ENCODE measurements at places on chromosomes 6 and 20.

DNA sequence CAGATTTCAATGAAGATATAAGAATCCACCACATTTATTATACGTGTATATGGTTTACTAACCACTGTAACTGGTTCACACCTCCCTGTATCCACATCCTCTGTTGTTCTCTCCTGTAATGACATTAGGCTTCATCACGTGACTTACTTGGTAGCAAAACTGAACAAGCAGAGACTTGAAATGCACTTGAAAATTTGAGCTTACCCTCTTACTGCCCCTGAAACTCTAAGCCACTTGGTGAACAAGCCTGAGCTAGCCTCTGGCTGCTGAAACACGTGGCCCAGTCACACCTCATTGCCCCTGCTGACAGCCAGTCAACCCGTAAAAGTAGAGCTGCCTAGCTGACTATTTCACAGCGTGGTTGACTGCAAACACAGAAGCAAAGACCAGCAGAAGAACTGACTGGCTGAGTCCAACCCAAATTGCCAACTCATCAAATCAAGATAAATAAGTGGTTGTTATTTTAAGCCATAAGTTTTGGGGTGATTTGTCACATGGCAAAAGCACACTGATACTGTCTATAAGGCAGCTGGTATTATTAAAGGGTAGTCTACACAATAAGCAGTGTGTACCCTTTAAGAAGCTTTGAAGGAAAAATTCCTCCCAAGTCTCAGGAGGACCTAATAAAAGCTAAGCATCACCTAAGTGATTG, 109.0 kb downstream of the RALGAPA2 start:
- peak; percentile 4 for DNase-seq

GRCh38 chr6:96814625-96815024, 22.7 kb downstream of the GPR63 start:
- DNase-seq, result no peak

- peak; percentile 50 for DNase-seq
These were observed 148.9 kb downstream of the CEBPB start for GRCh38 chr20:50339466-50339901.

DNA sequence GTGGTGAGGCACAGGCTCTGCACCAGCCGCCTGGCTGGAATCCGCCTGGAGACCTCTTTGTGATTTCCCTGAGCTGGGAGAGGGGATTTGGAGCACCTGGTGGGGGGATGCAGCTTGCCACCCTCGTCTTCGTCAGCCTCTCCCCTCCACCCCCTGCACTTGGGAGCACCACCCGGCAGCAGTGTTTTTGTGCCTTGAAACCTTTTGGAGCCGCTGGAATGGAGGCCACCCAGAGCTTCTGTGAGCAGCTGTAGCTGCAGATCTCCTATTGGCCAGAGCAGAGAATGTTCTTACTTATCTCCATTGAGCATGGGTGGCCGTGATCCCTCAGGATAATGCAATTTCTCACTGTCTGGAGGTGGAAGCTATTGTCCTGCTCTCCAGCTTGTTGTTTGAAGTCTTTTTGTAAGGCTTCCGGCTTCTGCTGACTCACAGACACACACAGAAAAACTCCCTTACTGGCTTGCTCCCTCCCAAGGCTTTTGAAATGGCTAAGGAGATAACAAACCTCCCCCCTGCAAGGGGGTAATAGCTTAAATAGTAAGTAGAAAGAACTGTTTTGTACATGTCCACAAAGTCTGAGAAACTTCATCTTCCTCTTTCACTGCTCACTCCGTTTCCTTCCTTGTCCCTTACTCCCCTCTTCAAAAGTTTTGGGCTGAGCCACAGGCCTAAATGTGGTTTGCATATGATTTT, 271.2 kb downstream of the PRL start:
- no peak for DNase-seq

DNA sequence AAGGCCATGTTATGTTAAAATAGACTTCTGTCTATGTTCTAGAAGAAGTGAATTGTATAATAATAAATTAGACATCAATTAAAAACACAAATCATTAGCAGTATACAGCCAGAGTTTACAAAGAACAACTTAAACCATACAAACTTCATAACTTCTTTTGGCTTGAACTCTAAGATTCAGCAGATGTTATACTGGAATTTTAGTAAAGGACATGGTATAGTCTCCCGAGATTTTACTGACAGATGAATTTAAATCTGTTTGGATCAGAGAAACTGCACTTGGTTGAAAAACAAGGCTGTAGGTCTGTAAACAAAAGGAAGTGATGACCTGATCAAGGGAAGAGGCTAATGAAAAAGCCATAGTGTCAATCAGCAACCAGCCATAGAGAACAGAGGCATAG, 132.6 kb upstream of the TBX18 start:
- no peak for DNase-seq

GRCh38 chr6:34154668-34155447, 9.0 kb upstream of the GRM4 start:
- peak; percentile 45 for DNase-seq

DNA sequence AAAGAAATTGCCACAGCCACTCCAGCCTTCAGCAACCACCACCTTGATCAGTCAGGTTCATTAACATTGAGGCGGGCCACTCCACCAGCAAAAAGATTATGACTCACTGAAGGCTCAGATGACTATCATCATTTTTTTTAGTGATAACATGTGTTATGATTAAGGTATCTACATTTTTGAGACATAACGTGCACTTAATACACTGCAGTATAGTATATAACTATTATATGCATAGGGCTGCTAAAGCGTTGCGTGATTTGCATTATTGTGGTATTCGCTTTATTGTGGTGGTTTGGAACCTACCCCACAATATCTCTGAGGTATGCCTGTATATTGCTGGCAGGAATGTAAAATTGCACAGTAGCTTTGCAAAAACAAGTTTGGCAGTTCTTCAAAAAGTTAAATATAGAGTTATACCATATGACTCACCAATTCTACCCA, 6.8 kb upstream of the RIPK1 start:
- DNase-seq, result no peak

DNA sequence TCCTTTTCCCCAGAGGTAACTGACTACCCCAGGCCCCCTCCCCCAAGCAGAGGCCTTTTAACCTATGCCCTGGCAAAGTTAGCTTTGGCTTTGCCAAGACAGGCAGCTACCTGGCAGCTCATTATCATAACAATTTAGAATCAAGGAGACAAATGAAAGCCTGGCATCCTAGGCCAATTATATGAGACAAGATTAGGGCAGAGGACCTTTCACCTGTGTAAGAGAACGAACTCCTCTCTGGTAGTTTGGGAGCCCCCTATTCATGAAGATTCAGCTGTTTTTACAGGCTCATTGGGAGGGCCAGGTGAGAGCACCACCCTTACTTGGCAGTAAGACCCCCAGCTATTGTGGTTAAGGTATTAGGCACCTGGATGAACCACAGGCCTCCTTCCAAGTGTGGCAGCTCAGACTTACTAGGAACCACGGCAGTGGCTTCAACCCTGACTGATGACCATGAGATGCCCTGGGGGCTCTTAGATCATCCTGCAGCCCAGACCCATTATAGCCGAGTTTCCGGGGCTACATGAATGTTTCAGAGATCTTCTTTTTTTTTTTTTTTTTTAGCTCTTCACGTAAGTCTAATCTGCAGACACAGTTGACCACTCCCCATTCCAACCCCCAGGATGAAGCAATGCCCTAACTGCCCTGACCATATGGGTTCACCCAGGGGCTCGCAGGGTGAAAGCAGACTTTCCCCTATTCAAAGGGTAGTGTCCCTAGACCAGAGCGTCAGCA, 56.2 kb downstream of the RAB44 start:
- no peak for DNase-seq

- DNase-seq, result no peak
These were observed 88.3 kb upstream of the TMEM30A start for GRCh38 chr6:75372884-75373283.

GRCh38 chr20:49276961-49277785, 684 bp downstream of the ZNFX1 start:
- DNase-seq, result peak; percentile 61

- DNase-seq, result no peak
These were observed 188.9 kb downstream of the KCNQ5 start for GRCh38 chr6:72810571-72811280.

DNA sequence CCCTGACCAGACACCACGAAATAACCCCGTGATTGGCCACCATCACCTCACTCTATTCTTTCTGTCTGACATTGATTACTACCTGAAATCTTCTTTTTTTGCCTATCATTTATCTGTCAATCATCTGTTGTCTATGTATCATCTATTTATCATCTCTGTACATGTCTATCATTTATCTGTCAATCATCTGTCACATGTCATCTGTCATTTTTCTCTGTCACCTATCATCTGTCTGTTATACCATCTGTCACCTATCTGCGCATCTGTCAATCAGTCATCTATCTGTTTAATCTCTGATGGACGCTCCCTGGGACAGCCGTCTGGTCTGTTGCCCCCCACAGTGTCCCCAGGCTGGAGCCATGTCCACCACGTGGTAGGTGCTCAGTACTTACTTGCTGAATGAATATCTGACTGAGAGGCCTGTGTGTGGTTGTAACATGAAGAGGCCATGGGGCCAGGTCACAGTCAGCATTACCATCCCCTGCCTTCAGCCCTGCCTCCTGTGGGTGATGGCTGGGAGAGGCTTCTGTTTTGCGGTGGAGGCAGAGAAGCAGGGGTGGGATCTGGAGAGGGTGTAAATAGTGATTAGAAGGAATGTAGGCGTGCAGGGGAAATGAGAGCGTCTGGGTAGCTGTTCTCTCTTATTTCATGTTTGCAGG, 302.7 kb downstream of the QKI start:
- DNase-seq, result no peak

GRCh38 chr6:47302043-47302442, 7.7 kb downstream of the TNFRSF21 start:
- no peak for DNase-seq

GRCh38 chr20:35092524-35093266, at the start of gene TRPC4AP:
Gene TRPC4AP (minus strand): TSS chr20:35092807. CDS start chr20:35092781, 26 bp downstream.
- peak; percentile 84 for DNase-seq

- DNase-seq, result no peak
These were observed 215.0 kb upstream of the SHLD1 start for GRCh38 chr20:5535125-5535756.

DNA sequence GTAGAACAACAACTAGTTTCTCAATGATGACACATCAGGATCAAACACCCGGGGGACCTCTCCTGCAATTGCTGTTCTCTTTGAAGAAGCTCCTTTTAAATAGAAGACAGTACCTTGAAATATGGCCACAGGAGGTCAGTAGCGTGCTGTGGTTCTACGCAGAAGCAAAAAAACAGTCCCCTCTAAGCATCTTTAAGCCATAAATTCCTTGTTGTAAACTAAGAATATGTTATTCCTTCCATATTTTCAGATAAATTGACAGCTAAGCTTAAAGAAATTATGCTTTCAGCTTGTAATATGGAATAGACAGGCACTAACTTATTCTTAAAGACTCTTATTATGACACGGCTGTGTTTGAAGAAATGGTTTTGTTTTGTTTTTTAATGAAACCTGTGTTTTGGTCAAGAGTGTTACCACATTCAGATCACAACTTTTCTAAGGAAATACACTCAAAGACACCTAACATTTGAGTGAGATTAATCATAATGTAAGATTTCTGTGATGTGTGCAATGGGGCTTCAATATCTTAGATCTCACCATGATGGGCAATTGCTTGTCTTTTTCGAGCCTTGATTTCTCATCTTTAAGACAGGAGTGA, 49.7 kb upstream of the IL20RA start:
- no peak for DNase-seq

DNA sequence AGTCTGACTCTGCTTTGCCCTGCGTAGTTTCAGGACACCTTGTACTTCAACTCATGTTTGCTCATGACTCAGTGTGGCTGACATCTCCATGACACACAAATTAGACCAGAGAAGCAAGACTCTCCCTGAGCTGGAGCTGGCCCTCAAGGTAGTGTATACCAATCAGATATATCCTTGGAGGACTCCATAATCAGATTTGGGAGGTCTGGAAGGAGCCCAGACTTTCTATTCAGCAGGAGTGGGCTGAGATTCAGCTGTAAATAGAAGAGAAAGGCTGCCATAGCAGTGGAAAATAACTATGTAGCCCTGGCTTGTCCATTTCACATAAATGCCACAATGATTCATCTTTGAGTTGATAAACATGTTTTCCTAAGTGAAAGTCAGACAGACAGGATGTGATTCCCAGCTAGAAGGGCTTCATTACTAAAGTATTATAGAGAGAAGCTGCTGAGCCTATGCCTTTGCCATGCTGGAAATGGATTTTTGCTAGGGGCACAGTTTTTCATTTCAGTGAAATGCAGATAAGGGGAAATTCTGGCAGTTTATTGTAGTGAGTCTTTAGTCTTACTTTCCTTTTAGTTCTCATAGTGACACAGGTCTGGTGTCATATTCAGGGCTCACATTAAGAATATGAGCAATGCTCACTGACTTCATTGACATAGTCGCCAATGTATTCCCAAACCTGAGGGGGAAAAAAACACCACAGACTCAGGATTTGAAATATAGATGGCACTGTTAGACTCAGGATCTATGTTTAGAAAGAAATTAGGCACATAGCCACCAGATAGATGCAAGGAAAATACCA, 95.3 kb downstream of the CLVS2 start:
- no peak for DNase-seq

- no peak for DNase-seq
These were observed 87.8 kb upstream of the CENPW start for GRCh38 chr6:126252154-126252553.

DNA sequence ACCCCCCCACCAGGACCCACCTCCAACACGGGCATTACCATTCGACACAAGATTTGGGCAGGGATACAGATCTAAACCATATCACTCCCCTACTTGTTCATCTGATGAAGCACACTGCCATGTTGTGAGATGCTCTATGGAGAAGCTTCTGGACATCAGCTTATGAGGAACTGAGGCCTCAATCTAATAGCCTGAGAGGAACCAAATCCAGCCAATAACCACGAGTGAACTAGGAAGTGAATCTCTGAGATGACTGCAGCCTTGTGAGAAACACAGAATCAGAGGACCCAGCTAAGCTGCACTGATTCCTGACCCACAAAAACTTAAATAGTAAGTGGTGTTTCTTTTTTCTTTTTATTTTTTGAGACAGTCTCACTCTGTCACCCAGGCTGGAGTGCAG, 21.6 kb upstream of the ZBTB2 start:
- DNase-seq, result no peak

DNA sequence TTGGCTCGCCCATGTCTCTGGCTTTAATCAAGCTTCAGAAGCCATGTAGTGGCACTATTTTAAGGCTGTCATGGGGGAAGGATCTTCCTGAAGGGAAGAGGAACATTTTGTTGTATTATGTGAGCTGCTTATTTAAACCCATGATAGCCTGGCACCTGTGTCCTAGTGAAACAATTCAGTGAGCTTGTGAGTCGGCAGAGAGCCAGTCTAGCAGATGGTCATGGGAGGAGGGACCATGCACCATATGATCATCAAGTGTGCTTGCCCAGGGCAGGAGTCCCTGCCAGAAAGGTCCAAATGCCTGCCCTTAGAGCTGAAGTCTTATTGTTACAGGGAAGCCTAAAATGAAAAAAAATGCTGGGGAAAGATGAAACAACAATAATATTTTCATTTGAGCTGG, 132.9 kb downstream of the PRDM13 start:
- DNase-seq, result no peak

- no peak for DNase-seq
These were observed 199.9 kb upstream of the PRDM1 start for GRCh38 chr6:105886066-105886813.

- no peak for DNase-seq
These were observed 75.5 kb upstream of the GGTLC1 start for GRCh38 chr20:24064092-24064491.
